Bronchial epithelial cell (primary cell): ENCODE measurements at places on chromosomes 3 and 15.
A peak's percentile ranks its signal among the peaks of the same experiment; 100 is the strongest.

- no peak for DNase-seq
Measured at GRCh38 chr3:70000028-70000410, 486 bp downstream of the SAMMSON start.

- no peak for DNase-seq
Measured at GRCh38 chr3:47047673-47048072, 68.2 kb downstream of the NBEAL2 start.

- DNase-seq, result peak; percentile 92
Measured at GRCh38 chr3:37174532-37175126, at the start of gene LRRFIP2. Gene LRRFIP2, minus strand, starts transcription at chr3:37174582. Its CDS starts 25,599 bp downstream, at chr3:37148983.

DNA sequence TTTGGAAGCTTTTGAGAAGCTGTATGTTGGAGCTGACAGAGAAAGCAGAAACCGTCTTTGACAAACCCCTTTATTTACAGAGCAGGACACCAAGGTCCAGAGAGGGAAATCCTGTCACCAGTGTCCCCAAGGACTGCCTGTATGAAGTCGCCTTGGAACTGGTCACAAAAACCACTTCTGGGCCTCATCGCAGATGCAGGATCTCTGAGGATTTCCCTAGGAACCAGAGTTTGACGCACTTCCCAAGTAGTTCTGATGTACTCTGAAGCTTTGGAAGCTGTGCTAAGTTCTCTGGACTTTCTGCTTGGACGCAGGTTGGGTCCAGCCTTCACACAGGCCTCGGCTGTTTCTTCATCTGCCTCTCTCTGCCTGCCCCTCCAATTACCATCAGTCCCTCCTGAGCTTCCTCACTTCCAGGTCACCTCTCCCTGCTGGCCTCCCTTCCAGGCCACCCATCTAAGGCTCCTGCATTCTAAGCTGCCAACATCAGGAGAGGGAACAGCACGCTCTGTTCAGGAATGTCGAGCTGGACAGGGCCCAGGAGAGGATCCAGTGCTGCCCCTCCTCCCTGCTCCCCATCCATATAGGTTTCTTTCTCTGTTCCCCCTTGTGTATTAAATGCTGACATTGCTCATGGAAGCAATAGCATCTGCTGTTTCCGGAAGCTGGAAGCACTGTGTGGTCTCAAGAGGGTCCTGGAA lies 270.8 kb downstream of the OPA1 start:
- DNase-seq, result no peak

- no peak for DNase-seq
Measured at GRCh38 chr15:67925182-67925581, 85.3 kb upstream of the RNU6-1 start.

GRCh38 chr3:72342450-72342849 lies 505.8 kb downstream of the SHQ1 start:
- no peak for DNase-seq

DNA sequence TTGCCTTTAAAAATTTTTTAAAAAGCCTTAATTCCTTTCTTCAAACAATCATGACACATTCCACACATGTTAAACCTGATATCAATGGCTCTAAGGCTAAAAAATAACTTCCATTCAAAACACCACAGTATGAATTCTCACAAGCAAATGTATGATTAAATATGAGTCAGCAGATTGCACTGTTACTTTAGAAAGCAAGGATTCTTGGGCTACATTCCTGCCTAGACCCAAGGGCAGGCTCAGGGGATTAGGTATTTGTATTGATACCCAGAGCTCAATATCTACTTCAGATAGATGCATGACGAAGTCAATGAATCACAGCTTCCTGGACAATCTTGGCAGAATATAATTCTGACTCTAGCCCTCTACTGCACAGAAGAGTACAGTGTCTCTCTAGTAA lies 65.7 kb downstream of the RARB start:
- peak; percentile 67 for DNase-seq

DNA sequence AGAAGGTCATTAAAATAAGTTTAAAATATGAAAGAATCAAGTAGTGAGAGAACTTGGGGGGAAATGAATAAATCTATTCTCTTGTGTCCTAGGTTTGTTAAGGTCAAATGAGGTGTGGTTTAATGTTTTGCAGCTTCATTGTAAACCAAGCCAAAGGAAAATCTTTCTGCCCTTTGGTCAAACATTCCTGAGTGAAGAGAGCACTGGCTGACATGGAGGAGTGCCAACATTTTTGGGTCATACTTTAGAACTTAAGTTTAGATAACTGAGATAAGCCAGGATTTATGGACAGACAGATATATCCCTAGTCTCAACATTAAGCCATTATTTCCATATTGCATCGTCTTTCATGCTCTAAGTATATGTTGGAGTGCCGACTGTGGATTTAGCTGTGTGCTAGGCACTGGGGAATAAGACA lies 66.4 kb downstream of the PTPRG start:
- peak; percentile 28 for DNase-seq

- DNase-seq, result no peak
Measured at GRCh38 chr3:197165890-197166289, 132.5 kb downstream of the DLG1 start.

GRCh38 chr3:111956449-111956848 lies 22.4 kb upstream of the ABHD10 start:
- DNase-seq, result no peak

- no peak for DNase-seq
Measured at GRCh38 chr3:1036207-1036826, 56.5 kb upstream of the CNTN6 start.

DNA sequence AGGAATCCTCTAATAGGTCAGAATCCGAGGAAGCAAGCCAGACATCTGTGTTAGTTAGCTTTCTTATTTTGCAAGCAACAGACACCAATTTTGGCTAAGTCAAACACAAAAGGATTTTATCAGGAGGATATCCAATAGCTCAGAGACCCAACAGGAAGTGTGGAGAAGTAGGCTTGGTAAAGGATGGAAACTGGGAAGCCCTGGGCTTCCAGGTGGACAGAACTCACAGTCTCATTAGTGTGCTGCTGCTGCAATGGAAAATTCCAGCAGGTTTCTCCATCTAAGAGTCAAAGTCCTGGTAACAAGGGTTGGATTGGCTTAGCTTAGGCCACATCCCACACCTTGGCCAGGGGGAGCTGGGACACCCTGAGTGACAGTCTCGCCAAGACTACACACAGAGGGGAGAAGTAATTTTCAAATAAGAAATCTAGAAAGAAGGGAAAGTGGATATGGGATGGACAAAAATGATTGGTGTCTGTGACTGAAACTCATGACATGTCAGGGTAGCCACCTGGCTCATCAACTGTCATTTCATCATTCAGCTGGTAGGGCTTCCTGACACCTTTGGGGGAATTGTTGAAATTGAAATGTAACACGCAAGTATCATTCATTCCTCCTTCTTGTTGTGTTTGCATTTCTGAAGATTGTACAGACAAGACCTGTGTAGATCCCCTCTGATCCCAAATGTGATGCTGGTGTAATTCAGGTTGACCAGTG lies 158.6 kb downstream of the THSD4 start:
- no peak for DNase-seq

DNA sequence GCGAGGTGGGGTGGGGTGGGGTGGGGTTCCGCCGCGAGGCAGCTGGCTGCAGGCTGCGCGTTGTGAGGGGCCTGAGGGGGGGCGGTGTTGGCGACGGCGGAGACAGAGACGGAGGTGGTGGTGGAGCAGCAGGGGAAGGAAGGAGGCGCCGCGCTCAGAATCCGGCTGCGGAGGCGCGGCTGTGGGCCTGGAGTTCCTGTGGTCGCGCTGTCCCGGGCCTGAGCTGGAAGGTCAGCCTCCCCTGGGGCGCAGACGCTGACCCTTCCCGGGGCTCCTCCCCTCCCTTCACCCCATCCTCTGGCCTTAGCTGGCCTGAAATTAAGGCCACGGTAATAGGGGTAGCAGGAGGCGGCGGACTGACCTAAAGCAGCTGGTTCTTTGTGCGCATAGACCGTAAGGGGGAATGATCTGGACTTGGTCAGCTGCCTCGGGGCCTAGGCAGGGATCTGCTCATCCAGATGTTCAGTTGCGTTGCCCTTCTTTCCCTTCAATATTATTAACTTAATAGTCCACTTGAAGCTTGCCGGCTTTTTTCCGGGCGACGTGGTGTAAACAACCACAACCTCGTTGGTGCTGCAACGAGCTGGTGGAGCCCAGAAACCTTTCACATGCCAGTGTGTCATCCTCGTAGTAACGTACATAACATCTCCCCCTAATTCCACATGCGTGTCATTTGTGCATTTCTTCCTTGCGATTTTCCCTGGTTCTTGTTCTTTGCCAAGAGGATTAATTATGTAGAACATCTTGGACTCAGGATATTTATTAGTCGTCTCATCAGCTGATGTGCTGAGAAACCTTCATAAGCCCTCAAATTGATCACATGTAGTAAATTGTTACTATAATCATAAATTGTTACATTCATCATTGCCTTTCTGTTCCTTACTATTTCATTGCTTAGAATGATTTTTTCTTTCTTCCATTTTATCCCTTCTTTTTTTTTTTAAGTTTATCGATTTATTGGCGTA lies 626 bp downstream of the SEC62 start:
- DNase-seq, result peak; percentile 48

DNA sequence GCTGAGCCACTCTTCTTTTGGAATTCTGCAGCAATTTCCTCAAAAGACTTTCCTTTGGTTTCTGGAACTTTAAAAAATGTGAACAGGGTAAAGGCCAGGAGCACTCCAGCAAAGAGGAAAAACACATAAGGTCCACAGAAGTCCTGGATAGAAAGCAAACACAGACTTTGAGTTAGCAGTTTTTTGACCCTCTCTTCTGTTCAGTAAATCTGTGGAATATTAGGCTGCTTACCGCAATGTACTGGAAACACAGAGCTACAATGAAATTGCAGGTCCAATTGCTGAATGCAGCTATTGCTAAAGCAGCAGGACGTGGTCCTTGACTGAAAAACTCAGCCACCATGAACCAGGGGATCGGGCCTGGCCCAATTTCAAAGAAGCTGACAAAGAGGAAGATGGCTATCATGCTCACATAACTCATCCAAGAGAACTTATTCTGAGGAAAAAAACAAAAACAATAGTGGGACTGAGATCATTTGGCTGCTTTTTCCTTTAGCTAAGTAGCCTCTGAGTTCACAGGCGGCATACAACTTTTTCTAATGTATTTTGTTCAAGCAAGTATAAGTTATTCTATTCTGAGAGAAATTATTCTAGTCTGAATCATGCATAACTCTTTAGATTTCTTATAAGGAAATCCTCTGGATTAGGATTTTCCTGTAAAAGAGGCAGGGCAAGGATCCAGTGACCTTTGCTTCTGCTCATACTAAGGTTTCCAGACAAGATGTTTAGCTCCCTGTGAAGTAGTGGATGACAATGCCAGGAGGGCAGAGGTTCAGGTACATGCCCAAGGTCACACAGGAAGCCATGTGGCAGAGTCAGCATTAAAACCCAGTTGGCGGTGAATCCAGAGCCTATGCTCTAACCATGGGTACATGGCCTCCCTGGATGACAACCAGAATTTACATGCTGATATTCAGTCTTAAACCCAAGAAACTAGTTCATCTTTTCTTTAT lies 28.3 kb downstream of the SLC2A2 start:
- no peak for DNase-seq

DNA sequence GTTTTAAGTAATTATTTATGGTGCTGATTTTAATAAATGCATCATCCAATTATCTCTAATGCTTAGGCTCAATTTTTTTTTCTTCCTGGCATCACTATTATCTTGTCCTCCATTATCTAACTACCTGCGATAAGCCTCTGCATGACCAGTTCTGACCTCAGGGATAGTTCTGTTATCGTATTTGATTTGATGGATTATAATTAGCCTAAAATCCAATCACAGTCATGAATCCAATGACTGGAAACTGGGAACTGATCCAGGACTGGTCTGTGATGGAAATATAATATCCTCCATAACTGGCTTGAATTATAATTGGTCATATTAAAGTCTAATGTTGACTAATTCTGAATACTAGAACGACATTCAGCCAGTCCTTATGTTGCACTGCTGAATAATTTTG lies 1.1 kb downstream of the MYH15 start:
- no peak for DNase-seq

DNA sequence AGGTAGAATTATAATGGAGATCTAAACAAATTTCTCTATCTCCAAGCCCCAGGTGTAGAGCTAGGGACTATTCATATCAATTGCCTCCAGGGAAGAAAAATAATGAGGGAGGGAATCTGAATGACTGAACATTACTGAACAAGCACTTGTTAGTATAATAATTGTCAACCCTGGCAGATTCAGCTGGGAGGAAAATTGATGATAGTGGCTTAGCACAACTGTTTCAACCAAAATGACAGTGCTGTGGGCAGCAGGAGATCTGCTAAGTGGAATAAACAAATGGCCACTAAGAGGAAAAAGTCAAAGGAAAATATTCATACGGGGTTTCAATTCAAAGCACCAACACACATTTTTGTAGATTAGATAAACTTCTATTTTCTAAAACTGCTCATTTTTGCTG lies 294.9 kb upstream of the ZNF385D start:
- no peak for DNase-seq

- DNase-seq, result peak; percentile 27
Measured at GRCh38 chr3:103218793-103219192, 784.0 kb downstream of the ZPLD1 start.

GRCh38 chr15:66705277-66706146 lies 3.5 kb downstream of the SMAD6 start:
- no peak for DNase-seq

GRCh38 chr15:98651581-98652220 lies 3.4 kb downstream of the IGF1R start:
- peak; percentile 55 for DNase-seq

GRCh38 chr15:74434263-74435136 lies 742 bp upstream of the SEMA7A start:
- no peak for DNase-seq

GRCh38 chr3:162777118-162777517 lies 1280.5 kb downstream of the OTOL1 start:
- no peak for DNase-seq
